ENCODE measurements at places on chromosomes 6 and 20.
A peak's percentile ranks its signal among the peaks of the same experiment; 100 is the strongest.

GRCh38 chr6:157681041-157681650, 141.9 kb upstream of the SNX9 start:
- DNase-seq, result no peak

GRCh38 chr6:3739311-3739897, 12.1 kb downstream of the PXDC1 start:
- no peak for DNase-seq

DNA sequence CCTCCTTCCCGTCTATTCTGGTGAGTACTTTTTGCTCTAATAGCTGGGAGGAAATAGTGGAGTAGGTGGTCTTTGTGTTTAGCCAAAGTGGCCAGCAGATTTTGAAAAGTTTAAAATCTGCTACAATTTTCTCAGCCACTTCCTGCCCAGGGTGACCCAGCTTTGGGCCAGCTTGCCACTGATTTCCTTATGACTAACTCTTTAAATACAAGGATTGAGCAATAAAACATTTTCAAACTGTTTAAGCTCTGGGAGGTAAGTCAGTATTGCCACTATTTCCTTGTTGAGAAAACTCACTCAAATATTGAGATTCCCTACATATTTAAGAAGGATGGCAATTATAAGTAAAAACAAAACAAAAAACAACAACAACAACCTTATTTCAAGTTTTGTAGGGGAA, 54.5 kb downstream of the TRMT11 start:
- peak; percentile 29 for DNase-seq

DNA sequence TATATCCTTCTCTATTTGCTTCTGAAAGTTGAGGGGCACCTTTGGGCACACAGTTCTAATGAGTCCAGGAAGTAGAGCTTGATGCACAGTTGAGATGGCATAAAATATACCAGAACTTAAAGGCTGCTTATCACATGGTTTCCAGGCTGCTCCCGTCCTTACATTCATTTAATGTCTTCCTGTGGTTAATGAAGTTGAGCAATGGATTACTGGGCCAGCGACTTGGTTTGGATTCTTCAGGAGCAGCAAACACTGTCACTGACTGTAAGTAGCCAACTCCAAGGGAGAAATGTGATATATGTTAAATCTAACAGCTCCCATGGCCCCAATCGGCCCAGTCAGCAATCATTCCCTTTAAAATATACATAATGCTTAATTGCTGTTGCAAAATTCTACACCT, 9.0 kb upstream of the TSHZ2 start:
- DNase-seq, result no peak

- DNase-seq, result no peak
Measured at GRCh38 chr20:4366076-4366475, 350.7 kb upstream of the RNF24 start.

GRCh38 chr6:119446609-119447008, 97.0 kb upstream of the MAN1A1 start:
- no peak for DNase-seq

- no peak for DNase-seq
Measured at GRCh38 chr20:44009679-44009992, 95.0 kb downstream of the TOX2 start.

GRCh38 chr6:26122402-26122792, 35.2 kb downstream of the HFE start:
- DNase-seq, result no peak

DNA sequence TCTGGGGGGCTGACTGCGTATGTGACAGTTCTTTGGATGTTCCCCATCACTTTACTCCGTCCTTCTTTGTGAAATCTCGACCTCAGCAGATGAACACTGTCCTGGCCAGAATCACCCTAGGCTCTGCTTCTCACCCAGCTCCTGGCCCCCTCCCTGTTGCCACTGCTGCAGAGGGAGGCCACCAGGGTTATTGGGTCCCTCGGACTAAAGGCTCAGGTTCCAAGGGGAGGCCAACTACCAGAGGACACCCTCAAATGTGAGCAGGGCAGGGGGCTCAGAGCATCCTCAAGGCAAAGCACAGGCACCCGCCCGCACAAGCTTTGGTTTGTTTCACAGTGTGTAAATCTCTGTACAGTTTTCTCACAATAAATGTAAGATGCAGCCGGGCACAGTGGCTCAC, 269.9 kb downstream of the UST start:
- DNase-seq, result no peak

- peak; percentile 29 for DNase-seq
Measured at GRCh38 chr6:144349690-144350527, 64.8 kb downstream of the UTRN start.

- DNase-seq, result no peak
Measured at GRCh38 chr20:305745-306144, 8.4 kb downstream of the ZCCHC3 start.

DNA sequence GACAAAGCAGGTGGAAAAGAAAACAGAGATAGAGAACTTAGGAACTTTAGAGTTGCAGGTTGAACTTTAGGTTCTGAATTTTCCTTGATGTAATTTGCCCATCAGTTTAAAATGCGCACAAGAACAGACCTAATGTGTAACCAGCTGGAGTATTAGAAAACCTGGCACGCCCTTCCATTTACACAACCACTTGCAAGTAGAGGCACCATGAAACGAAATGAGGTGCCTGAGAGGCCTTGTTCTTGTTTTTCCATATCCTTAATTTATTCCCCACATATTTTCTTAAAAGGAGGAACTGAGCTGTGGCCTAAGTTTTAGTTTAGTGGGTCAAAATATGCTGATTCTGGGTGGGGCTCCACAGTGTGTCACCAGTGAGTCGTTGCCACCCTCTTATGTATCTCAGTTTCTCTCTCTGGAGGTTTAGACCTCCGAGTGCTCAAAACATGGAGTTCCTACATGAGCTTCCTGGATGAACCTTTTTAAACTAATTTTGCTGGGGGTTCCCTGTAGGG, 17.2 kb upstream of the IL22RA2 start:
- DNase-seq, result no peak

DNA sequence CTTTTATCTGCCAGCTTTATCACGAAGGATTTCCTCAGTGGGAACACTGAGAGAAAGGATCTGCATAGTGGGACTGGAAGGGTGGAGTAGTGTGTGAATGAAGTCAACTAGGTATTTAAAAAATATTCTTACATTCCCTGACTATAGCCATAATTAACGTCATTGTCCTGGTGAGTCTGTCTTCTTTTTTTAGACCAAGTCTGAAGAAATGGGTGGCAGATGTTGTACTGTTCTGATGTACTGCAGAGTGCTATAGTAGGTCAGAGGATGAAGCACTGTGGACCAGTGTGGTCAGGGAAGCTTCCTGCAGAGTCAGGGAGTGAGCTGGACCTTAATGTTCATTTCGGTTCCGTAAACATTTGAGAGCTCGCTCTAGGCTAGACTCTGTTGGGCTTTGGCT, 11.9 kb downstream of the TULP4 start:
- DNase-seq, result no peak

GRCh38 chr6:20833881-20834515, 299.7 kb downstream of the CDKAL1 start:
- no peak for DNase-seq

GRCh38 chr6:150813319-150813992, 52.0 kb upstream of the MTHFD1L start:
- no peak for DNase-seq

GRCh38 chr6:110390404-110390803, 25.0 kb downstream of the DDO start:
- DNase-seq, result no peak

DNA sequence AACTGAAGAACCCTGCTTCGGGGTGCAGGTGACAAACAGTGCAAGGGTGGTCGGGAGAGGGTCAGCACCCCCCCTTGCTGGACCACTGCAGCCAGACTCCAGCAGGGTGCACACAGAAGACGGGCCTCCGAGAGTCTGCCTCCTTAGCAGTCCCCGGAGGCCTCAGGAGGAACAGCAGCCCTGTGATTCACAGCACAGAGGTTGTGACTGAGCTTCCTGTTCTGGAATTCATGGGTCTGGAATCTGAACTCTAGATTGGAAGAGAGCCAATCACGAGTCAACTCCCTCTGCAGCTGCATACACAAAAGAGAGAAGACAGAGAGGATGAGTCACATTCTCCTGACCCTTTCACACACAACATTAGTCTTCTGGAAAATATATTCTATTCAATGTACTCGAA, 249.0 kb upstream of the OPRM1 start:
- DNase-seq, result no peak

GRCh38 chr6:137910424-137910834, 43.4 kb downstream of the TNFAIP3 start:
- peak; percentile 80 for DNase-seq

- no peak for DNase-seq
Measured at GRCh38 chr20:56801971-56802755, 173.1 kb downstream of the TFAP2C start.

DNA sequence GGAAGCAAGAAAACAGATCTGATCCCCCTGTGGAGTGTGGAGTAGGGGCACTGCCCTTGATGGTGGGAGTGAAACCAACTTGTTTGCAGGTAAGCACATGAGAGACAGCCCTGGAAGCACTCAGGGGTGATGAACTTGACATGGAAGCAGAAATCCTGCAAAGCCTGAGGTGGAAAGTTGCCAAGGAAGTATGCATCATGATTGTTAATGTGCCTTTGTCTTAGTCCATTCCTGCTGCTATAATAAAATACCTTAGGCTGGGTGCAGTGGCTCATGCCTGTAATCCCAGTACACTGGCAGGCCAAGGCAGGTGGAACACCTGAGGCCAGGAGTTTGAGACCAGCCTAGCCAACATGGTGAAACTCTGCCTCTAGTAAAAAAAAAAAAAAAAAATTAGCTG, 40.2 kb upstream of the IFNGR1 start:
- no peak for DNase-seq

DNA sequence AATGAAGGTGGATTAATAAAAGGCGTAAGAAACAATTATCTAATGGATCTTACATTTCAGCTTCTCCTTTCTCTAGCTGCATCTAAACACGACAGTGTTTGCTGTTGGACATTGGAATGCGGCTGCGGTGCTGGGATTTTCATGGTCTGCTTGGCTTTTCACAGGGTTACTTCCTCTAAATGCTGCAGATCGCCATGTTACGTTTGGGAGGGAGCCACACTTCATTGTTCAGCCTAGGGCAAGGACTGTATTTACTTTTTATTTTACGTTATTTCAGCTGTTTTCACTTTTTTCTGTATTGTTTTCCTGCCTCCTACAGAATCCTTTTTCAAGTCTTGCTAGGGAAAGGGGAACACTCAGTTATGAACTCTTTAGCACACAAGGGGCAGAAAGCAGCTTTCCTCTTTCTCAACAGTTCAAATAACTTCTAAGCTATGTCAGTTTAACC, 97.9 kb upstream of the MTHFD1L start:
- no peak for DNase-seq

- DNase-seq, result peak; percentile 89
Measured at GRCh38 chr20:10504994-10505730, 70.1 kb downstream of the SLX4IP start.

DNA sequence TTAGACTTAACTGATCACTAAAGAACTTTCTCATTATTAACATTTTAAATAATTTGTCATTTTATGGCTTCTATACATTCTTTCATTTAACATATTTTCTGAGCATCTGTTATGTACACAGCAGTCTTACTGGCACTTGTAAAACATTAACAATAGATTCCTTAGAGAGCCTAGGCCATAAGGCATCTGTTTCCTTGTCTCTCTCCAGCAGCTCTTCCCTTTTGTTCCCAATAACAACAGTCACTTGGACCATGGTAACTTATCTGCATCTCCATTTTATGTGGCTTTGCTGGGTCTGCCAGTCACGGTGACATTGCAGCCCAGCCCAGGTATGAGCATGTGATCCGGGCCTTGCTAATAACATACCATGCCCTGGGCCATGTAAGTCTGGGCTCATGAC, 11.7 kb upstream of the TASP1 start:
- no peak for DNase-seq

DNA sequence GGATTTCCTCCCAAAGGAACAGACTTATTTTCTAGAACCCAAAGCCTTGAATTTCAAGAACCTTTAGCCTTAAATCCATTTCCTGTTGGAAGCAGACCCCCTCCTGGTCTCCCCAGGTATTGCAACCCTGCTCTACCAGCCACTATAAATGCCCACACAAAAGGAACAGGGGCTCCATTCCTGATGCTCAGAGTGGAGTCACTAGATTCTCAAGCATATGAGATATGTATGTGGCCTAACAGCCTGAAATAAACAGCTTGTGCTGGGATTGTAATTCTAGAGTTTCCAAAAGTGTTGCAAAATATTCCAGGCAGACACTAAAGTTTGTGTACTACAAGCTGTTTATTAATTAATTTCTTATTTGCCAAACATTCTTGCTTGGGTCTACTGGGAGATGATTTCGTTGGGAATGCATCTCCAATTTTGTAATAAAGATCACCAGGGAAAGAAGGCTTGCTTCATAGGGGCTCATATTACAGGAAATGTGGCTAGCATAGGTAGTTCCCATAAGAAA, 44.8 kb downstream of the RIPOR3 start:
- no peak for DNase-seq

- no peak for DNase-seq
Measured at GRCh38 chr6:21109391-21110178, 484.0 kb upstream of the SOX4 start.

GRCh38 chr20:33719277-33719988, 677 bp downstream of the PXMP4 start:
- DNase-seq, result no peak

DNA sequence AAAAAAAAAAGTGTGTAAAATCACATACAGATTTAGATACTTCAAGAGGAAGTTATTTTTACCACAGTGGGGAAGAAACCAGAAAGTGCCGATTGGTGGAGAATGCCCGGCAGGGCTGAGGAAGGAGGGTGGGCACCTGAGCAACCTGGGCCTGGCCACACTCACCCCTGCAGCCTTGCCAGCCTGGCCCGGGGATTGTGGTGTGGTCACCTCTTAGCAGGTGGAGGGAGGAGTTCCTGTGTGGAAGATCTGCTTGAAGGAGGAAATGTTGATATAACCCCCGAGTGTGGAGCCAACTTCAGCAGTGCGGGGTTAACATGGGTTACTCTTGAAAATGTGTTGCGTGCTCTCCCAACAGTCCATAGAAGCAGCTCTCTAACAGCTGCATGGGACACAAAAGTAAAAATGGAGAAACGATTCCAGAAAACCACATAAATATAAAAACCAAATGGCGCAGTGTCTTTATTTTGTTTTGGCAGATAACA, 14.7 kb downstream of the UST start:
- DNase-seq, result peak; percentile 19

GRCh38 chr6:41601248-41601549, 37.1 kb upstream of the MDFI start:
- DNase-seq, result no peak

- DNase-seq, result no peak
Measured at GRCh38 chr6:15768999-15769398, 106.2 kb upstream of the DTNBP1 start.
